Activated naive CD8-positive, alpha-beta T cell treated with anti-CD3 and anti-CD28 coated beads, Interleukin-2, amount 50 U/mL, for 24 hours (primary cell): ENCODE measurements at places on chromosomes 5 and 9.

DNA sequence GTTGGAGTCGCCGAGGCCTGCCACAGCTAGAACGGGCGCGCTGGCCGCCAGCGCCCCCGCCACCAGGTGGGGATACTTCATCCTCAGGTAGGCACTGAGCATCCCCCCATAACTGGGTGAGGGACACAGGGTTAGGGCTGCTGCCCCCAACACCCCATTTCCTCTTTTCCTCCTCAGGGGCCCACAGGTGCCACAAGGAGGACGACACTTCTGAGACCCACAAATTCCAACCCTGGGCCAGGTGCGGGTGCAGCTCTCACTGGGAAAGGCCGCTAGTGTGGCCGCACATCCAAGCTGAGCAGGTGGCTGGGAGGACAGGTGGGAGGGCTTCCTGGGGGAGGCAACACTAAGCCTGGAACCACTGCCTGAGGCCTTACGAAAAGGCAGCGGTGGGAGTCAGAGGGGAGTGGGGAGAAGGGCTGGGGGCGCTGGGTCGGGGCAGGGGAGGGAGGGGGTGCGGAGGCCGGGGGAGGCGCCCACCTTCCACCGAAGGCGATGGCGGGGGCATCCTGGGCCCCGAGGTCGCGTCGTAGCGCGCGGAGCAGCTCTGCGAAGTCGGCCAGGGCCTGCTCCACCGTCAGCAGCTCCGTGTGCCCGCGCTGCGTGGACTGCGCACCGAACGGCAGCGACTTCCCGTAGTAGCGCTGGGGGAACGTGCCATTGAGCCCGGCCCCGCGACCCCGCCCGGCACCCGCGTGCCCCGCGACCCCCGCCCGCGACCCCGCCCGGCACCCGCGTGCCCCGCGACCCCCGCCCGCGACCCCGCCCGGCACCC lies 961 bp downstream of the DPP7 start:
- DNase-seq = no peak
- H3K36me3 ChIP-seq = peaks cover 5% of the 10 kb centered on the region
- peak overlapping the region; percentile 78 for H3K4me3 ChIP-seq
- no peaks in the 10 kb centered on the region for H3K27me3 ChIP-seq
- H3K27ac ChIP-seq = peak overlapping the region; percentile 70

- no peak overlapping the region for H3K4me3 ChIP-seq
- H3K27me3 ChIP-seq = no peaks in the 10 kb centered on the region
- H3K27ac ChIP-seq = no peak overlapping the region
- H3K36me3 ChIP-seq = no peaks in the 10 kb centered on the region
- no peaks in the 10 kb centered on the region for H3K4me1 ChIP-seq
- DNase-seq = no peak
These were observed 1829.6 kb upstream of the NUDT12 start for GRCh38 chr5:105392122-105392709.

DNA sequence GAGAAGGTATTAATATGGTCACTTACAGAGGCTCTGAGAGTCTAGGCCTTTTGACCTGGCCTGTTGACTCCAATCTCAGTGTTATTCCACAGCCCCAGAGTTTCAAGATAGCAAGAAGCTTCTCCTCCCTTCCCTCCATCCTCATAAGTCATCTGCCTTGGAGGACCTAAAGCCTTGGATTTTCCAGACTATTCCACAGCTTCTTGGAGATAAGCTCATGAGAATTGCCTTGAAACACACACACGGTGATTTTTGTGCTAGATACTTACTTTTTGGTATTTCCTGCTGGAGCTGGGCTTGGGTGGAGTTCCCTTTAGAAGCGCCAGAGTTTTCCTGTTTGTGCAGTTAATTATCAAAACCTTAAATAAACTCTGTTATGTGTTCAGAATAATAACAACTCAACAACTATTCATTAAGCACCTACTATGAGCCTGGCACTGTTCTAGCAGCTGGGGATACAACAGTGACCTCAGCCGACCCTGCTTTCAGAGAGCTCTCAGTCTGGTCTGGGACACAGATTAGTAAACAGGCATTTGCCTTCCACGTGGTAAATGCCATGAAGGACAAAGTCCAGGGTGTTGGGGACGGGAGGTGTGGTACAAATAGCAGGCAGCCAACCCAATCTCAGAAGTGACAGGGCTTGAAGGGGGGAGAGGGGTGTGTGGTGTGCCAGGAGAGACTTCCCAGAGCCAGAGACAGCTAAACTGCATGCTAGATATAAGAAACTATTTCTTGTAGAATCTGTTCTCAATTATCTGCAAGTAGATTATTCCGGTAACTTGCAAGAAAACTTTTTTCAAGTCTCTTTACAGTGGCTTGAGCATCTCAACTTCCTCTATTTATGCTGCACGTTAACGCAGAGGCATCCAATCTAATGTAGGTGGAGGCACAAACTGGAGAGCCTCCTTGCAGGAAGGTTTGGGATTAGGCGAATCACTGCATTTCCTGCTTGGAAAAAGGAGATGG lies 55.9 kb upstream of the KLF9 start:
- no peak overlapping the region for H3K27ac ChIP-seq
- H3K4me3 ChIP-seq = no peak overlapping the region
- no peak for DNase-seq
- no peaks in the 10 kb centered on the region for H3K27me3 ChIP-seq
- H3K36me3 ChIP-seq = no peaks in the 10 kb centered on the region
- peaks cover 49% of the 10 kb centered on the region for H3K4me1 ChIP-seq

GRCh38 chr9:91038483-91039124 lies 237.0 kb downstream of the SYK start:
- H3K27ac ChIP-seq = peak overlapping the region; percentile 85
- peaks cover 4% of the 10 kb centered on the region for H3K36me3 ChIP-seq
- no peak for DNase-seq
- peaks cover 64% of the 10 kb centered on the region for H3K4me1 ChIP-seq
- peak overlapping the region; percentile 22 for H3K4me3 ChIP-seq

DNA sequence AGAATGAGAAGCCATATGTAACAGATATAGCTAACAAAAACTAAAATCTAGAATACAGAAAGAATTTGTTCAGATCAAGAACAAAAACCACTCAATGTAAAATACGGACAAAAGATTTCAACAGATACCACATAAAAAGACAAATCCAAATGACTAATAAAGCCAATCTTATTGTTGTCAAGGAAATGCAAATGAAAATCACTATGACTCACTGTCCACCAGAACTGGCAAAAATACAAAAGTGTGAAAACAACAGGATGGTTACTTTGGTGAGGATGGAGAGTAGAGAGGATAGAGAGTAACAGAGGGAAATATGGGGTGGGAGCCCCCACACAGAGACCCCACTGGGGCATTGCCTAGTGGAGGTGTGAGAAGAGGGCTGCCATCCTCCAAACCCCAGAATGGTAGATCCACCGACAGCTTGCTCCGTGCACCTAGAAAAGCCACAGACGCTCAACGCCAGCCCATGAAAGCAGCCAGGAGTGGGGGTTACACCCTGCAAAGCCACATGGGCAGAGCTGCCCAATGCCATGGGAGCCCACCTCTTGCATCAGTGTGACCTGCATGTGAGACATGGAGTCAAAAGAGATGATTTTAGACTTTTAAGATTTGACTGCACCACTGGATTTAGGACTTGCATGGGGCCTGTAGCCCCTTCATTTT lies 15.2 kb upstream of the RHOBTB3 start:
- H3K27ac ChIP-seq = peak overlapping the region; percentile 44
- H3K36me3 ChIP-seq = no peaks in the 10 kb centered on the region
- H3K27me3 ChIP-seq = peaks cover 3% of the 10 kb centered on the region
- peaks cover 24% of the 10 kb centered on the region for H3K4me1 ChIP-seq
- no peak overlapping the region for H3K4me3 ChIP-seq

- peak overlapping the region; percentile 97 for H3K27ac ChIP-seq
- H3K27me3 ChIP-seq = peaks cover 2% of the 10 kb centered on the region
- H3K4me3 ChIP-seq = peak overlapping the region; percentile 42
- DNase-seq = peak; percentile 42
These were observed 210.6 kb downstream of the AUH start for GRCh38 chr9:91150998-91151717.

GRCh38 chr5:107893642-107894041 lies 222.9 kb upstream of the EFNA5 start:
- H3K36me3 ChIP-seq = no peaks in the 10 kb centered on the region
- no peaks in the 10 kb centered on the region for H3K27me3 ChIP-seq
- DNase-seq = no peak

GRCh38 chr5:83256091-83256780 lies 178.9 kb downstream of the XRCC4 start:
- no peak for DNase-seq
- H3K4me3 ChIP-seq = no peak overlapping the region
- H3K4me1 ChIP-seq = no peaks in the 10 kb centered on the region
- H3K27ac ChIP-seq = no peak overlapping the region

DNA sequence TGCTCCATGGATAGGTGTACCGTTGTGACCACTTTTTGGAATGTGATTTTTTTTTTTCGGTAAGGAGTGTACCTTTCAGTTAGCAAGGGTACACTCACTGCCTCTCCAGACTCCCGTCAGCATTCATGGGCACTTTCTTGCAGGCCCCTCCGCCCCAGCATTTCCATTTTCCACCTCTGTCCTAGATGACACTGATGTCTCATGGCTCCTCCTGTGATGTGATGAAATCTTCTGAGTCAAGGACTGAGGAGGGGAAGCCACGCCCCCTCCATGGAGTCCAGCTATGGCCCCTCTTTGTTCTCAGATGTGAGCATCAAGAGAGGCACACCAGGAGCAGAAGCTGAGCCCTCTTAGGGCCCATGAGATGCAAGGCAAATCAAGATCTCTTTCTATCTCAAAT lies 61.8 kb downstream of the CTSL start:
- no peak overlapping the region for H3K4me3 ChIP-seq
- DNase-seq = no peak
- H3K27ac ChIP-seq = no peak overlapping the region
- peaks cover 5% of the 10 kb centered on the region for H3K27me3 ChIP-seq
- H3K36me3 ChIP-seq = no peaks in the 10 kb centered on the region
- peaks cover 2% of the 10 kb centered on the region for H3K4me1 ChIP-seq

- H3K4me1 ChIP-seq = peaks cover 64% of the 10 kb centered on the region
- H3K27ac ChIP-seq = peak overlapping the region; percentile 63
- peaks cover 3% of the 10 kb centered on the region for H3K36me3 ChIP-seq
- H3K27me3 ChIP-seq = peaks cover 2% of the 10 kb centered on the region
- no peak for DNase-seq
- H3K4me3 ChIP-seq = peak overlapping the region; percentile 52
These were observed 62.1 kb upstream of the IL6ST start for GRCh38 chr5:56056875-56057274.

- peaks cover 8% of the 10 kb centered on the region for H3K4me1 ChIP-seq
- no peak overlapping the region for H3K27ac ChIP-seq
- DNase-seq = no peak
- H3K27me3 ChIP-seq = no peaks in the 10 kb centered on the region
- no peak overlapping the region for H3K4me3 ChIP-seq
- no peaks in the 10 kb centered on the region for H3K36me3 ChIP-seq
These were observed 55.4 kb upstream of the RPL26L1 start for GRCh38 chr5:172903790-172904189.

DNA sequence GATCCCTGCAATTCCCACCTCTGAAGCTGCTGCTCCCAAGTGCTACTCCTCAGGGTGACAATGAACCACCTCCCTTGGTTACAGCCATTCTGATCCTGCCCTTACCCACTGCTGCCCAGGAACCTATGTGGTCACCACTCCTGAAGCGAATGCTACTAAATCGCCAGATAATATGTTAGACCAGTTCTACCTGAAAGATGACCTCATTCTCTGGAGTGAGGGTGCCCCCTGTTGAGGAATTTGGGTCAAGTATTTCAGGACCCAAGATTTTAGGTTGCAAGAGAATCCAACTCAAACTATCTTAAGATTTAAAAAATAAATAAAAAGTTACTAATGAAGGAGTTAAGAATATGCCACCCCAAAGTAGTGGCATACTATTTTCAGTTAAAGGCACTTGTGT lies 5.8 kb upstream of the SNAPC3 start:
- H3K4me3 ChIP-seq = no peak overlapping the region
- peaks cover 7% of the 10 kb centered on the region for H3K27me3 ChIP-seq
- H3K36me3 ChIP-seq = no peaks in the 10 kb centered on the region
- peak; percentile 34 for DNase-seq
- H3K27ac ChIP-seq = no peak overlapping the region

- H3K27ac ChIP-seq = no peak overlapping the region
- DNase-seq = no peak
- H3K36me3 ChIP-seq = no peaks in the 10 kb centered on the region
- peaks cover 9% of the 10 kb centered on the region for H3K27me3 ChIP-seq
- H3K4me3 ChIP-seq = no peak overlapping the region
These were observed 292.9 kb upstream of the PUM3 start for GRCh38 chr9:3136686-3137346.

DNA sequence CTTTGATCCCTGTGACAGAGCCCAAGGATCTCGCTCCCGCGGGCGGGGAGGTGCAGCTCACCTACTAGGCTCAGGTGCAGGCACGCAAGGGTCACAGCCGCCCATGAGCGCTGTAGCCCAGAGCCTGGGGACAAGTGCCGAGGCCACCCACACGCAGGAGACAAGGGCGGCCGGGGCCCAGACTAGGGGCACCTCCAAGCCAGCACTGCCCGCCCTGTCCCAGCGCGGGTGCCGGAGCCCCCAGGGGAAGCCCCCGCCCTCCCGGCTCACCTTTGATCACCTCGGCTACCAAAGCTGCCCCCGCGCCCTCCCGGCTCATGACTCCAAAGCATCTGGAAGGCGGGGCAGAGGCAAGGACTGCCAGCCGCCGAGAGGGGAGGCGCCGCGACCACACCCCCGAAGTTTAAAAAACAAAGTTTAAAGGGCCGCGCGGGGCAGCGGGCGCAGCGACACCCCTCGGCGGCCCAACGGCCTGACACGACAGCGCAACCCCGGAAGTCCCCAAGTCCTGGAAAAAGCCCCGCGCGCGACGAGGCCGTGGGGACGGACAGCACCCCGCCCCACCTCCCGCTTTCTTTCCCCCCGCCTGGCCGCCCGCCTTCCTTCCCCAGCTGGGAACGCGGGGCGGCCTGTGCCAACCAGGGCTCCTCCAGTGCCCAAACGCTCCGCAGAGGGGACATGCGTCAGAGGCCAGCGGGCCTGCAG lies 53.0 kb downstream of the CDC14B start:
- peaks cover 2% of the 10 kb centered on the region for H3K36me3 ChIP-seq
- DNase-seq = peak; percentile 78
- peak overlapping the region; percentile 75 for H3K4me3 ChIP-seq
- peaks cover 15% of the 10 kb centered on the region for H3K27me3 ChIP-seq
- peaks cover 32% of the 10 kb centered on the region for H3K4me1 ChIP-seq
- peak overlapping the region; percentile 88 for H3K27ac ChIP-seq

GRCh38 chr5:16497546-16497945 lies 31.9 kb upstream of the ZNF622 start:
- H3K27me3 ChIP-seq = no peaks in the 10 kb centered on the region
- peaks cover 16% of the 10 kb centered on the region for H3K4me1 ChIP-seq

DNA sequence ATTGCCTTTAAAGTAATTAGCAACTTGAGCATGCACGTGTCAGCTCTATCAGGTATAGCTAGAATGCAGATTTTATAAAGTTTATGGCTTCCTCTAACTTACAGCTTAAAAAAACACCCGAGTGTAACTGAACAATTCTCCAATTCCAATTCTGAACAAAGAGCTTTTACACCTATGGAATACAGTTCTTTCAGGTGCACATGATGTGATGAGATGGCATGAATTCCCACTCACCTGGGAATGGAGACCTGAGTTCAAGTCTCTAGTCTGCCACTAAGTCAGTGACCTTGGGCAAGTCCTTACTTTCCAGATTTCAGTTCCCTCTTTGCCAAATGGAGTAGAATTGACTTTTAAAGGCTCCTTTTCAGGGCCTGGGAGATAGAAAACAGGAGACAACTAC lies 1.8 kb downstream of the ZFAND5 start:
- peaks cover 56% of the 10 kb centered on the region for H3K4me1 ChIP-seq
- peak overlapping the region; percentile 85 for H3K4me3 ChIP-seq
- peaks cover 44% of the 10 kb centered on the region for H3K36me3 ChIP-seq
- no peaks in the 10 kb centered on the region for H3K27me3 ChIP-seq
- no peak for DNase-seq
- H3K27ac ChIP-seq = peak overlapping the region; percentile 89

GRCh38 chr5:150757087-150757649 lies 1.6 kb downstream of the DCTN4 start:
- no peaks in the 10 kb centered on the region for H3K27me3 ChIP-seq
- peaks cover 36% of the 10 kb centered on the region for H3K4me1 ChIP-seq
- no peak for DNase-seq
- peaks cover 36% of the 10 kb centered on the region for H3K36me3 ChIP-seq
- H3K27ac ChIP-seq = peak overlapping the region; percentile 5
